ENCODE measurements at places on chromosomes 1 and 21.

- DNase-seq = no peak
Measured at GRCh38 chr1:153586347-153586746, 20.7 kb upstream of the S100A2 start.

GRCh38 chr1:168918860-168919741 is 187.4 kb upstream of the ATP1B1 start:
- peak; percentile 16 for DNase-seq

GRCh38 chr1:22137004-22137720 is 5.7 kb downstream of the WNT4 start:
- DNase-seq = no peak

GRCh38 chr1:227002531-227003049 is 62.5 kb downstream of the COQ8A start:
- no peak for DNase-seq

- DNase-seq = no peak
Measured at GRCh38 chr1:151494741-151495281, 16.4 kb upstream of the CGN start.
